ENCODE measurements at places on chromosomes 11 and 22.

GRCh38 chr11:74478877-74479731, 11.8 kb upstream of the KCNE3 start:
- DNase-seq, result no peak
- no peaks in the 10 kb centered on the region for H3K27me3 ChIP-seq
- peaks cover 33% of the 10 kb centered on the region for H3K4me1 ChIP-seq
- no peak overlapping the region for H3K27ac ChIP-seq

GRCh38 chr11:57978686-57979531, 44.8 kb upstream of the OR9Q1 start:
- H3K4me1 ChIP-seq, result peaks cover 68% of the 10 kb centered on the region
- H3K4me3 ChIP-seq, result peak overlapping the region; percentile 43
- no peaks in the 10 kb centered on the region for H3K36me3 ChIP-seq

DNA sequence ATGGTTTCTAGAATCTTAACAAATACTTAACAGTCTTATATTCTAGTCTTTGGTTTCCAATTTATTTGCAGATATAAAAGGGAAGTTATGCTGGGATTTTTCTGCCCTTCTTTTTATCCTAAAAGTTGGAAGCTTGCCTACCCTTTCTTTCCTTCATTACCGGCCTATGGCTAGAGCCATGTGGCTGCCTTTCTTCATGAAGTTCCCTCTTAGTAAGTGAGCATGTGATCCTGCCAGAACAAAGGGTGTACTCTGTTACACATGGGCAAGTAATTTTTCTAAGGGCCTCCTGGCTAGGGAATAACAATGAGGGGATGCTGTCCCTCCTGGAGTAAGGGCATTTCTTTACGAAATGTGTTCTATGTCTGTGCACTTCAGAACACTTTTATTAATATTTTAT, 252.1 kb upstream of the PITPNB start:
- no peaks in the 10 kb centered on the region for H3K4me1 ChIP-seq
- H3K4me3 ChIP-seq, result no peak overlapping the region
- no peaks in the 10 kb centered on the region for H3K36me3 ChIP-seq
- no peak for DNase-seq
- no peaks in the 10 kb centered on the region for H3K27me3 ChIP-seq

- H3K36me3 ChIP-seq, result no peaks in the 10 kb centered on the region
- no peak for DNase-seq
- peaks cover 2% of the 10 kb centered on the region for H3K27me3 ChIP-seq
- H3K4me1 ChIP-seq, result peaks cover 42% of the 10 kb centered on the region
- no peak overlapping the region for H3K27ac ChIP-seq
Observed at GRCh38 chr11:69174841-69175240, 19.1 kb downstream of the SMIM38 start.

DNA sequence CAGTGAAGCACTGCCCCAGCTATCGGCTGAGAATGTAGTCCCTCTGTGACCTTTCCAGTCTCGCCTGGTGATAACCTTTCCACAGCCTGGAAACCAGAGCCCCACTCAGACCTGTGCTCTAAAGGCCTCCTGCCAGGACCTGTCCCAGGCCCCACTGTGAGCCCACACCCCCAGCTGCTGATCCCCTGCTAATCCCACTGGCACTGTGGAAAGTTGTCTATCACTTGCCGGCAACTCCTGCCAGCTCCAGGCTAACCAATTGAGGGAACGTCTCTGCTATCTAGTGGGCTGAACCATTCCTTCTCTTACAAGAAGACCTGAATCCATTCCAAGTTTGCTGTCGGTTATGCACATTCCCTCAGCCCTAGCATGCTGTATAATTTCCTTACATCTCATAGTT, 328.2 kb downstream of the FAM181B start:
- no peak overlapping the region for H3K4me3 ChIP-seq
- H3K27ac ChIP-seq, result no peak overlapping the region
- no peaks in the 10 kb centered on the region for H3K27me3 ChIP-seq
- no peak for DNase-seq
- no peaks in the 10 kb centered on the region for H3K36me3 ChIP-seq

DNA sequence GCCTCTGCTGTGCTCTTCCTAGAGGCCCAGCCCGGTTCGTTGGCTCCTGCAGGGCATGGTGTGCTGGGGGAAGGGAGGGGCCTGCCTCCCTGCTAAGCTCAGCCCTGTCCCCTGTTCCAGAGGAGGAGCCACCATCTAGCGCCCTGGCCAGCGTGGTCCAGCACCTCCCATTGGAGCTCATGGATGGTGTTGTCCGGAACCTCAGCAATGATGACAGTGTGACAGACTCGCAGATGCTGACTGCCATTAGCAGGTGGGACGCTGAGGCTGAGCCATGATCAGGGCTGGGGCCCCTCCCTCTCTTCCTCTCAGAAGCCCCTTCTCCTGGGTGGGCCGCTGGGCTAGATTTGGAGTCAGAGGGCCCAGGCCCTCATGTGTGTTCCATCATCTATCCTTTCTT, 9.1 kb downstream of the USP35 start:
- peaks cover 32% of the 10 kb centered on the region for H3K36me3 ChIP-seq
- H3K4me3 ChIP-seq, result no peak overlapping the region
- H3K27ac ChIP-seq, result no peak overlapping the region
- peaks cover 48% of the 10 kb centered on the region for H3K4me1 ChIP-seq

GRCh38 chr11:2572491-2573239, 127.1 kb downstream of the KCNQ1OT1 start:
- H3K36me3 ChIP-seq, result no peaks in the 10 kb centered on the region
- H3K27me3 ChIP-seq, result peaks cover 57% of the 10 kb centered on the region
- H3K4me1 ChIP-seq, result peaks cover 10% of the 10 kb centered on the region
- no peak overlapping the region for H3K27ac ChIP-seq
- H3K4me3 ChIP-seq, result no peak overlapping the region

Data from HepG2 (cell line).